CD4-positive, CD25-positive, alpha-beta regulatory T cell (primary cell): ENCODE measurements at places on chromosomes 5 and 9.
A peak's percentile ranks its signal among the peaks of the same experiment; 100 is the strongest.

GRCh38 chr5:80082731-80083100 is 47.6 kb downstream of the THBS4 start:
- H3K4me3 ChIP-seq = peak overlapping the region; percentile 65
- peak; percentile 67 for DNase-seq
- H3K36me3 ChIP-seq = no peaks in the 10 kb centered on the region
- H3K27ac ChIP-seq = no peak overlapping the region
- H3K27me3 ChIP-seq = no peaks in the 10 kb centered on the region

DNA sequence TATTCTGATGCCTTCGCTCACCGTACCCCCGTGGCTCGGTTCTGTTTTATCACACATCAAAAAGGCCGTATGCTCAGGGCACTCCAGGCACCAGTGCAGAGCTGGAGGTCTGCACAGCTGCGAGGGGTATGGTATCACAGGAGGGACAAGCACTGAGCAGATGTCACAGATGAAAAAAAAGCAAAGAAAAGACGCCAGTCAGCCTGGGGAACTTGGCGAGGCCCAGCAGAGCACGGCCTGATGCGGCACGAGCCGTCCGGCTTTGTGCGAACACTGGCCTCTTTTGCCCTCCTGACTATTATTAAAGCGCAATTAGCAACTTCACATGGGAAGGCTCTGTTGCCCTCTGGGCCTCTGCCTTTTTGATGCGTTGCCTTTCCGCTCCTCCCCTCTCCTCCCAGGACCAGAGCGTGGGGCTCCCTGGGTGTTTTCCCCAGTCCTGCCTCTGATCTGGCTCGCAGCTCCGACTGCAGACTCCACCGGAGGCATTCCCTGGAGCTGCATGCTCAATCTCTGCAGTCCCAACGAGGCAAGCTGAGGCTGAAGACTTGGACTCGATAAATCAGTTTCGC is 44.4 kb downstream of the AK8 start:
- H3K27ac ChIP-seq = no peak overlapping the region
- H3K36me3 ChIP-seq = no peaks in the 10 kb centered on the region
- no peaks in the 10 kb centered on the region for H3K4me1 ChIP-seq

DNA sequence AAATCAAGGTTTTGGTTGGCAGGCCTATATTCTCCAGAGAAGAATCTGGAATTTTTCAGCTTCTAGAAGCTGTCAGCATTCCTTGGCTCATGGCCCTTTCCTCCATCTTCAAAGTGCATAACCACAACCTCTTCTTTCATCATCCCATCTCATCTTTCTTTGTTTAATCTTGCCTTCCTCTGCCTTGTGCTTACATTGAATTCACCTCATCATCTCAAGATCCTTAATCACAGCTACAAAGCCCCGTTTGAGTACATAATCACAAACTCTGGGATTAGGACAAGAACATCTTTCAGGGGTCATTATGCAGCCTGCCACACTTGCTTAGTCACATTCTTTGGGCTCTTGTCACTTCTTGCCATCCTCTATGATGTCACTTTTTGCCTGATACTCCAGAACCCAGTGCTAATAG is 130.3 kb downstream of the FOXD1 start:
- H3K36me3 ChIP-seq = no peaks in the 10 kb centered on the region
- H3K27ac ChIP-seq = no peak overlapping the region
- no peaks in the 10 kb centered on the region for H3K4me1 ChIP-seq
- peaks cover 25% of the 10 kb centered on the region for H3K27me3 ChIP-seq
- DNase-seq = no peak

GRCh38 chr9:8876303-8876702 is 1076.7 kb upstream of the DMAC1 start:
- no peak overlapping the region for H3K27ac ChIP-seq
- no peaks in the 10 kb centered on the region for H3K27me3 ChIP-seq
- no peak for DNase-seq
- H3K36me3 ChIP-seq = no peaks in the 10 kb centered on the region
- H3K4me3 ChIP-seq = no peak overlapping the region
- no peaks in the 10 kb centered on the region for H3K4me1 ChIP-seq

GRCh38 chr5:337563-338130 is 16.1 kb downstream of the AHRR start:
- H3K27me3 ChIP-seq = no peaks in the 10 kb centered on the region
- H3K4me3 ChIP-seq = no peak overlapping the region
- H3K36me3 ChIP-seq = no peaks in the 10 kb centered on the region
- peaks cover 17% of the 10 kb centered on the region for H3K4me1 ChIP-seq
- no peak for DNase-seq
- no peak overlapping the region for H3K27ac ChIP-seq

DNA sequence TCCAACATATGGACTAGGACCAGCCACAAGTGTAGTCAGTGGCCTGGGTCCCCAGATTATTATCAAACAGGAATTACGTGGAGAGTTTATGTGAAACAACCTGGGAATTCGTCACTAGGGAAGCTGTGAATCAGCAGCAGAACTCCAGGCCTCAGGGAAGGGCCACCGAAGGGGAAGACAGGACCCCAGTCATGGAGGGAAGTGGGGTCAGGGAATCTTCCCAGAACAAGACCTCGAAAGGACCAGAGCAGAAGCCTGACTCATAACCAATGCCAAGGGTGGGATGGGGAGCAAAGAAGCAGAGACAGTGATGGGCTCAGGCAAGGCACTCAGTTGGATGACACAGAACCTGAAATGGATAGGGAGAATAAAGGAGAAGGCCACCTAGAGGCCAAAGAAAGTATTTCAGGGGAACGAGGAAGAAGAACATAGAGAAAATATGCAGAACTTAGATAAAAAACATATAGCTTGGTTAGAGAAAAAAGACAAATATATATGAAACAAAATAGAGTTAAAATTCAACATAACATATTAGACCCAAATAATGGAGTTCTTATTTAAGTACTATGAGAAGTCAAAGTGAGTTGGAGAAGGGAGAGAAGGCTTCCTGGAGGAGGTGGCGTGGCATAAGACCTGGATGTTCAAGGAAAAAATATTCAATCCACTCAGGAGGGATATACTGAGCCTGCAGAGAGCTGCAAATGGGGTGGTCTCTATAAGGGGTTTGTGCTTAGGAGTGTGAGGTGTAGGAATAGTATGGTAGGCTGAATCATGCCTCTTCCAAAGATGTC is 66.7 kb upstream of the CAST start:
- H3K27ac ChIP-seq = no peak overlapping the region
- no peaks in the 10 kb centered on the region for H3K27me3 ChIP-seq
- no peaks in the 10 kb centered on the region for H3K4me1 ChIP-seq
- H3K36me3 ChIP-seq = no peaks in the 10 kb centered on the region
- DNase-seq = peak; percentile 42

DNA sequence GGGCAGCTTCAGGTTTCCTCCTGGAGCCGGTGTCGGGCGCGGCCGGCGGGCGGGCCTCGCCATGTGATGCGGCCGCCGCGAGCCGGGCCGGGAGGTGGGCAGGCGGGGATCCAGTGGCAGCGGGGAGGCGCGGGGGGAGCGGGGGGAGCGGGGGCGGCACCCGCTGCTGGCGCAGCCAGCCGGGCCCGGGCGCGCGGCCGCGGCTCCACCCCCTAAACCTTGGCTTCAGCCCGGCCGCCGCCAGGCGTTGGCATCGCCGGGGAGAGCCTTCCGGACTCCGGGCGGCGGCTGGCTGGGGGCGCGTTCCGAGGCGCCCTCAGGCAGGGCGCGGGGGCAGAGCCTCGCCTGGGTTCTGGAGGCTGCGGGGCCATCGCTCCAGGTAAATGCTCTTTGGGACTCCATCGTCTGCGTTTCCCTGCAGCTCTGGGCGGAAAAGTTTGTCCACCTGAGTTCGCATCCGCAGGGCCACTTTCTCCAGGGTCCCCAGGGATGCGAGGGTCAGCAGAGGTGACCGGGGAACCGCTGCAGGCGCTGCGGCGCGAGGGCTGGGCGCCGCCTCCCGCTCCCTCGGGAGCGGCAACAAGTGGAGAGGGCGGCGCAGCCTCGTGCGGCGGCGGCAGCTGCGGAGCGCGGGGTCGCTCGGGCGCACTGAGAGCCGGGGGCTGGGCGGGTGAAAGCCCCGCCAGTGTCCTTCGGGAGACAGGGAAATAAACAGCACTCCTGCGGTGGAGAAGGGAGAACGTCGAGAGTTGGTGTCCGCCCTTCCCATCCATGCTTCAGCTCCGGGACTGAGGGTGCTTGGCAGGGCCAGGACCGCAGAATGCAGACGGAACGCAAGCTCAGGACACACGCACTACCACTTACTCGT is at the start of gene ARHGEF28:
ARHGEF28 (plus strand) TSS at position 253 of the 868 bp plus-strand sequence. CDS start 58,656 bp downstream, outside the sequence.
- no peak for DNase-seq
- peaks cover 13% of the 10 kb centered on the region for H3K4me1 ChIP-seq
- no peaks in the 10 kb centered on the region for H3K36me3 ChIP-seq
- H3K27ac ChIP-seq = no peak within 1 kb of the TSS

DNA sequence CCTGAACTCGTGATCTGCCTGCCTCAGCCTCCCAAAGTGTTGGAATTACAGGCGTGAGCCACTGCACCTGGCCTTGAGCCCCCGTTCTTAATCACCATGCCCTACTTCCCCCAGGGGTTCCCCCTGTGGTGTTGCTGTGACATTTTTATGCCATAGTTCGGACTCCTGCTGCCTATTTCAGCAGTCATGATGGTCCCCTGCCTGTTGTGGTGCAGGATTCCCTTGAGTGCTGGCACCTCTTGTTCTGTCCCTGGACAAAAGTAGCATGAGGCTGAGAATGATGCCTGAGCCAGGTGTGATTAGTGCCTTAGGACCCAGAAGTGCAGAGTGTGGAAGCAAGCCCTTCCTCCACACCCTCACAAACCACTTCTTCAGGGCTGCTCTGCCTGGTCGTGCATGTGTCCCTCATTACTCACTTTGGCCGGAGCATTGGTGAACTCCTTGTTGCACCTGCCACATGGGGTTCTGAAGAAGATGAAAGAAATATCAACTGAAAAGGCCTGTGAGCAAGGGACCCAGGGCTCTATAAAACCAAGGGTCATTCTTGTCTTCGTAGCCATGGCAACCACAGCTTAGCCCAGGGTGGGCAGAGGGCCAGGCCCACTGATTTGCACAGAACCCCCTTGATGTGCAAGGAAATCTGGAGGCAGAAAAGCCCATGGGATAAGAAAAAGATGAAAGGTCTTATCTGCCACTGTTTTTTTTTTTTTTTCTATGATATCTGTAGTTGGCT is 228.0 kb downstream of the NTRK2 start:
- H3K36me3 ChIP-seq = no peaks in the 10 kb centered on the region
- H3K27ac ChIP-seq = no peak overlapping the region
- no peak overlapping the region for H3K4me3 ChIP-seq
- H3K27me3 ChIP-seq = no peaks in the 10 kb centered on the region
- no peaks in the 10 kb centered on the region for H3K4me1 ChIP-seq

GRCh38 chr9:3296536-3296935 is 229.3 kb downstream of the RFX3 start:
- no peak for DNase-seq
- no peak overlapping the region for H3K27ac ChIP-seq
- H3K27me3 ChIP-seq = no peaks in the 10 kb centered on the region

GRCh38 chr5:115946655-115947054 is 15.6 kb upstream of the LVRN start:
- no peaks in the 10 kb centered on the region for H3K4me1 ChIP-seq
- no peaks in the 10 kb centered on the region for H3K36me3 ChIP-seq
- no peak overlapping the region for H3K4me3 ChIP-seq
- DNase-seq = no peak

- H3K4me1 ChIP-seq = peaks cover 9% of the 10 kb centered on the region
- DNase-seq = no peak
- H3K27ac ChIP-seq = no peak overlapping the region
- H3K27me3 ChIP-seq = no peaks in the 10 kb centered on the region
These were observed 315.3 kb upstream of the PTGER4 start for GRCh38 chr5:40364441-40364840.

DNA sequence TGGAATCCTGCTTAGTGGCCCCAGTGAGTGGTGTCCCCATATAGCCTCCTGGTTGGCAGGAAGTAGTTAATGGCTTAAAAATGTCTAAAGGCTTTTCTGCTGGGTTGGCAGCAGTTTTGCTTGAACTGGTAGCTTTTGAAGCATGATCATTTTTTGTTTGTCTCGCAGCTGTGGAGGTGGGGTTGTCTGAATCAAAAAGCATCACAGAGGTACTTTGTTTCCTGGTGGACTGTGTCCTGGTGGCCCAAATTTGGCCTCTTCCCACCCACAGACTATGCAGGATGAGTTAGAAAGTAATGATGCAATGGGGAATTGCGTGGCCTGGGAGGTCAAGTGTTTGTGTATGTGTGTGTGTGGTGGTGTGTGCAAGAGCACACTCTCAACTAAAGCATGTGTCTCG is 322.7 kb downstream of the ARHGEF28 start:
- H3K27me3 ChIP-seq = no peaks in the 10 kb centered on the region
- no peak for DNase-seq
- no peak overlapping the region for H3K4me3 ChIP-seq

DNA sequence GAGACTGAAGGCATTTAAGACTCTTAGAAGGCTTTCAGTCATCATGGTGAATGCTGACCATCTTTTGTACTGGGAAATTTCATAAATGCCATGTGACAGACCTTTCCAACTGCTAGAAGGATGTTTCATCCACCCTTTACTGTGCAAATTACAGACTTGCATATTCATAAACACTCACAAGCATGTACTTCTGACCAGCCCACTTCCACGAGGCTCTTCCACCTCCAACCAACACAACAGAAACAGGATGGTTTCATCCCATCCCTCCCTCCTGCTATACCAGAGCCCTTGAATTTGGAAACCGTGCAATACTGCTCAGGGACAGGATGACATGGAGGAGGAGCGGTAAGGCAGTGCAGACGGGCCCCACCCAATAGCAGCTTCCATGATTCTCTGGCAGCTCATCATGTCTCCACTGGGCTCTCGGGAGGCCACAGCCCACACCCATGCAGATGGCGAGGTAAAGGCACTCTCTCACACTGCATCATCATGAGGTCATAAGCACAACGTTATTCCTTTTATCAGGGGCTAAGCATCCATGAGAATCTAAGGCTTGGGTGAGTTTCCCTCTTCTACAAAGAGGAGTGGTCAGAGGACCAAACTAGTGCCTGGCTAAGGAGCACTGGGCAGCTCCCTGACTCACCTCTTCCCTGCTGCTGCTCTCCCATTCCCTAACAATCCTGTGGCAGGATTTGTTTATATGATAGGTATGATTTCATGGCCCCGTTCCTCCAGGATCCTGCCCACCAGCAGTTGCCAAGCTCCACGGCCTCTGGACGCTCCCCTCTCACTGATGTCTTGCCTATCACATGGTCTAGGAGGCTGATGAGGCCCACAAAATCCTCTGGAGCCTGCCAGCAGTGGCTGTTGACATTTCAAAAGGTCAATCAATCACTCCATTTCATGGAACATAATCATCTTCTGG is 94.4 kb upstream of the FSTL4 start:
- no peak overlapping the region for H3K27ac ChIP-seq
- H3K27me3 ChIP-seq = no peaks in the 10 kb centered on the region
- no peak overlapping the region for H3K4me3 ChIP-seq
- no peaks in the 10 kb centered on the region for H3K36me3 ChIP-seq
